ENCODE measurements at places on chromosomes 5 and 9. TPM values are rescaled to one million over a fixed set of nuclear protein-coding genes. Genes with fewer than 3 reads are reported as not detected.

GRCh38 chr9:80605129-80605528, 1033.4 kb downstream of the TLE4 start:
- DNase-seq = no peak

DNA sequence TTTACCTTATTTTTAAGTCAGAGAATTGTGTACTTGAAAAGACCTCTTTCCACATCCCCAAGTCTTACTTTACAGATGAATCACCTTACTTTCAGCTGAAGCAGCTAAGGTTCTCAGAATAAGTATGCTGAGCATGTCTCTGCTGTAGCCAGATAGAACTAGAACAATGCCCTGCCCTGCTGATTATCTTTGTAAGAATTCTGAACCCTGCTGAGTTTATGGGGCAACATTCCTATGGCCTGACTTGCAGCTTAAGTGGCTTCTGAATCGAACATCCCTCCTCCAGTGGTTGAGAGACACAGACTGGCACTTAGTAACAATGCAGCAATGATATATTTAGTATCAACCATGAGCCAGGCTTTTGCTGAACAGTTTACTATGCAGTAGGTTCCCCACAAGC, 592.0 kb upstream of the WWC1 start:
- DNase-seq = no peak

DNA sequence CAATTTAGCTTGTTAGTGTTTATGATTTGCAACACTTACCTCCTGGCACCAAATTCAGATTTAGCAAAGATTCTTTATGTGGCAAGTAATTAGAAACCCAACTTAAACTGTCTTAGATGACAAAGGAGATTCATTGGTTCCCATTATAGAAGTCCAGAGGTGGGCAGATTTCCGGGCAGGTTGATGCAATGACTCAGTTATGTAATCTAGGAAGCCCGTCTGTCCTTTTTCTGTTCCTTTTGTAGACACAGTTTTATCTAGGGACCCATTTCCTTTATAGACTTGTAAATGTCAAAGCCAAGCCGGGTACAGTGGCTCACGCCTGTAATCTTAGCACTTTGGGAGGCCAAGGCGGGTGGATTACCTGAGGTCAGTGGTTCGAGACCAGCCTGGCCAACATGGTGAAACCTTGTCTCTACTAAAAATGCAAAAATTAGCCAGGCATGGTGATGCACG, 20.3 kb upstream of the ANKRD33B start:
- DNase-seq = no peak

GRCh38 chr5:112276991-112277390, 142.1 kb downstream of the EPB41L4A start:
- DNase-seq = no peak

DNA sequence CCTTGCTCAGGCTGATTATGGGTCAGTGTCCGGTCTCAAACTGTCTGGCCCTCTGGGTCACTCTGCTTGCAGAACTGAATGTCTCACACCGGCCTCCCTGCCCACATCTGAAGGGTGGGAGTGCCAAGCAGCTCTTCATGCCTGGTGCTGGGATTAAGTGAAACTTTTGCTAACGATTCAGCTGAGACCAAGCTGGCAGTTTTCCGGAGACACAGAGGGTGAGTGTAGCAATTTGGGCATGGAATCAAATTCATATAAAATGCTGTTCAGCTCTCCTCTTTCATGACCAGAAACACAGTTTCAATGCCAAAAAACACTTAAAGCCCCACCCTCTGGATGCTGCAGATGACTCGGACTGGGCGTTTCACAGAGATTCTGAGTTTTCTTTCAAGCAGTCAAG, 207.5 kb downstream of the NXNL2 start:
- no peak for DNase-seq

DNA sequence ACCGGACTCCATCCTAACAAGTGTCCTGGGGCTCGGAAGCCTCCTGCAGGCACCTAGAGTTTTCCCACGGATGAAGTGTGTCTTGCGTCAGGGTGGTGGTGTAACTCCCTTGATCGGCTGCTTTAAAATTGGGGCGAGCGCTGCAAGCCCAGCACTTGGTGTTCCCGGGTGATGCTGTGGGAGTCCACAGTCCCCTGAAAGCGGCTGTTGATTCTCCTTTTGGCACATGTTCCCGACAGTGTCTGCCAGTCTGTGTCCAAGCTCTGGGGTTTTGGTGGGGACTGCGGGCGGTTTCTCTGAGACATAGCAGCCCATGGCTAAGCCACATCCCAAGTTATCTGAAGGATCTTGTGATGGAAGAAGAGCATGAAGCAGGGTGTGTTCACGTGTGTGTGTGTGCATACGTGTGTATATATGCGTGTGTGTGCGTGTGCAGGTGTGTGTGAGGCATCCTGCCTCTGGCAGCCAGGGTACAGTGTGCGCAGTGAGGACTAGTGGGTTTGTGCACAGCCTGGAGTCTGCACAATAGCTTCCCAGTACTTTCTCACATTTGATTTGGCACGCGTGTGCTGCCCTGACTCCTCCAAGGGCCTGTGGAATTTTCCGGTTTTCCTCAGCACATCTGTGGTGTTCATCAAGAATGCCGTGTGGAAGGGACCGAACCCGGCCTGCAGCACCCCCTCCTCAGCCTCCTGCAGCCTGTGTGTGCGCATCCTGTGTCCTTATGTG, 16.9 kb downstream of the SLC25A48 start:
- no peak for DNase-seq

DNA sequence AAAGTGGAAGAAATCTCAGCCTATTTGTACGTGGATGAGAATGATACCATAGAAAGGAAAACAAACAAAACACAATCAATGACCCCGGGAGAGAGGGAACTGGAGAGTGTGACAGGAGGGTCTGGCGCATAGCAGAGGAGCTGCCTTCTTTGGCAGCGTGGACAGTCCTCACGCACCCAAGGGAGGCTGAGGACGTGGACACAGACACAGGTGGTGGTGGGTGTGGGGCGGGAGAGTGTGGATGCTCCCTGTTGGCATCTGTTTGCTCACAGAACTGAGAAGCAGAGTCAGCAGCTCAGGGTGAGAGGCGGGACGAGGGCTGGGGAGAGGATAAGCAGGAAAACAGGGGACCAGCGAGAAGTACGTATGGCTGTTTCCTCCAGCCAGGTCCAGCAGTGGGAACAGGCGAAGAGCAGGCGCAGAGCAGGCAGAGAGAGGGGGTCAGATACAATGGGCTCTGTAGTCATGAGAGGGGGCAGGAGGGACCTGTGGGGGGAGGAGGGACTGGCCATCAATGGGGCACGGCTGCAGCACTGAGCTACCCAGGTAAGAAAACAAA, 10.0 kb downstream of the CMBL start:
- DNase-seq = no peak

GRCh38 chr9:4964540-4964939, 20.5 kb upstream of the JAK2 start:
- no peak for DNase-seq

NUTM2F gene
- total RNA-seq = not detected

ADAMTS2 gene
- 3.7 TPM for total RNA-seq

STRBP gene
- total RNA-seq = 21.6 TPM

LAMC3 gene
- total RNA-seq = 0.22 TPM

MYO10 gene
- 4.8 TPM for total RNA-seq

All from Right ventricle myocardium inferior (tissue), 1 donor.